Dorsolateral prefrontal cortex (tissue), 122 donors: ENCODE measurements at places on chromosomes 11 and 22.

DNA sequence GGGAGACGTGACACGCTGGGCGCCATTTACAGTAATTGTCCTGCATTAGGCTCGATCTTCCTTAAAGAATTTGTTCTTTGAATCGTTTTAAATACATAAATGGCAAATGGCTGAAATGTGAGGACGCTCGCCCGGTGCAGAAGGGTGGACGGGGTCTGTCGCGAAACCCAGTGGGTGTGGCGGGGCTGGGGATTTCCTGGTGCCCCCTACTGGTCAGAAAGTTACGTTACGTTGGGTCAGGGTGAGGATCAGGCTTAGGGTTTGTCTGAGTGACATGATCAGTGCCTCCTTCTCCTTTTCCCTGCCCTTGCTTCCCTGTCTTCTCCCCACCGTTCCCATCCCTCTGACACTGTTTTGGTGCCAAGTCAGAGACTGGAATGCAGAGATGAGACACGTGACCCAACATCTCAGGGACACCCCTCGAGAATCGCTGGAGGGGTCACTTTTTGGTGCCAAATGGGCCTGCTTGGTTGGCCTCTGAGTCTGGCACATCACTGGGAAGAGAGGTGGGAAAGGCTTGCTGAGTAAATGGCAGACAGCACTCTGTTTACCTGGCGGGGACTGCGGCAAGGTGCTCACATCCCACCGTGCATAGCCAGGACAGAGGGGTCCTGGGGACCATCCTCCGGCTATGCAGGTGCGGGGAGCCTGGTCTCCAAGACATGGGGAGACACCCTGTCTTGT is 1107.6 kb downstream of the BRD1 start:
- DNase-seq: no peak

DNA sequence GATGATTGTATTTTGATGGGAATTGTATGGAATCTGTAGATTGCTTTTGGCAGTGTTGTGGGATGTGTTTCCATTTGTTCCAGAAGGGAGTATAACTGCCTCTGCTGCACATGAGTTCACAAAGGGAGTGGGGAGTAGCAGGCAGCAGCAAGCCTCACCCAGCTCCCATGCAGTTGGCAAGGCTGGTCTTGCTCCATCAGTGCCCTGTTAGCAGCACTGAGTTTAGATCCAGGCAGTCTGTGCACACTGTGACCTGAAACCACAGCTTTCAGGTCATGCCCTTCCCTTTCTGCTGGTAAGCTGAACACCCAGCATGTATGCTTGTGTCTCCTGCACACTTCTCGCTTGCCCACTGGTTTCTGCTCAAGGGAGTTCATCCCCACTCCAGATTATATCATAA is 3.7 kb upstream of the NUCB2 start:
- DNase-seq: no peak

GRCh38 chr22:28424427-28425080 is 255.1 kb downstream of the TTC28 start:
- no peak for DNase-seq

GRCh38 chr22:47009304-47010101 is 247.1 kb downstream of the TBC1D22A start:
- no peak for DNase-seq

- no peak for DNase-seq
Measured at GRCh38 chr11:77619576-77620198, 17.9 kb downstream of the CLNS1A start.

DNA sequence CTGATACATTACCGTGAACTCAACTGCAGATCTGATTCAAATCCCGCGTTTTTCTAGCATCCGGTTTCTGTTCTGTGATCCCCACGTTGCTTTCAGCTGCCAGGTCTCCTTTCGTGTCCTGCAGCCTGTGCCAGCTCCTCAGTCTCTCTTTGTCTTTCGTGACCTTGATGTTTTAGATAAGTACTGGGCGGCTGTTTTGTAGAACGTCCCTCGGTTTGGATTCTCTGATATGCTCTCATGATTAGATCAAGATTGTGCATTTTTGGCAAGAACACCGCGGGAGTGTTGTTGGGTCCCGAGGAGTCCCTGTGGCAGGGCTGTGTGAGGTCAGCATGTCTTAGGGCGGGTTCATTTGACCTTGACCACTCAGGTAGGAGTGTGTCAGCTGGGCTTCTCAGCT is 38.6 kb downstream of the KCNQ1 start:
- no peak for DNase-seq

DNA sequence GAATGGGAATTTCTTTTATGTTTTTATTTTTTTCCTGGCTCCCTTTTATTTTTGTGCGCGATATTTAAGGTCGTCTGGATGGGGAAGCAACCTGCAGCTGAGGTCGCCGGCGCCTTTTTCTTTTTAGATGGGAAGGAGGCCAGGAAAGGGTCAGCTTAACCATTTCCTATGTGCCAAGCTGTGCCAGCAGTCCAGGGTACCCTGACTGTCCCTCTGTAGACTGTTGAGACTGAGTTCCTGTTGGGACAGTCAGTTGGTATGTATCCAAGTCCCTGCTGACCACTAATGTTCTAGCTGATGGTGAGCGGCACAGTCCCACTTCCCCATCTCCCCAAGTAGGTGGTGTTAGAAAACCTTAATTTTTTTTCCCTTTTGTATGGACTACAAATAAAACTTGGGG is 10.5 kb downstream of the RBM14 start:
- DNase-seq: no peak

GRCh38 chr22:24129980-24130379 is 51.3 kb upstream of the SUSD2 start:
- no peak for DNase-seq

DNA sequence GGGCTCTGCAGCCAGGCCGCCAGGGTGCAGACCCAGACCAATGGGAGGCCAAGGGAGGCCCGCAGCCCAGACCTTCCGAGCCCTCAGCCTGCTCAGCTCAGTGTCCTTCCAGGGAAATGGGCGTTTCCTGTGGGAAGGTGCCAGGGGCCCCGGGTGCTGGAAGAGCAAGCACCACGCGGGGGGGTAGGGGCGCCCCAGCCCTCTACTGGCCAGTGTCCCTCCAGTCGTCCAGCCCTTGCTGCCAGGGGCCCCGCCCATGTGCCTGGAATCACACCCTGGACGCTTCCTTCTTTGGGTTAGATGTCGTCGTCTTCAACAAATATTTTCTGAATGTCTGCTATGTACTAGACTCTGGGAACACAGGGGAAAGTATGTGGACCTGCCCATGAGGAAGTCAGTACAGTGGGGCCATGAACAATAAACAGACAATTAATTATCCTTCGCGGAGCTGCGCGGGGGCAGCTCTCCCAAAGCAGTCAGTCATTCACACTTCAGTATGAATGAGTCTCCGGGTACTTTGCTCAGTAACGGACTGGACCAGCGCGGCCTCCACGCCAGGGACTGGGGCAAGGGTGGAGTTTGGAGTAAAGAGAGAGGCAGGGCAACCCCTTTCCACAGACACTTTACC is 60.2 kb downstream of the CDKN1C start:
- no peak for DNase-seq

- no peak for DNase-seq
Measured at GRCh38 chr22:34015642-34016041, 95.4 kb upstream of the LARGE1 start.

DNA sequence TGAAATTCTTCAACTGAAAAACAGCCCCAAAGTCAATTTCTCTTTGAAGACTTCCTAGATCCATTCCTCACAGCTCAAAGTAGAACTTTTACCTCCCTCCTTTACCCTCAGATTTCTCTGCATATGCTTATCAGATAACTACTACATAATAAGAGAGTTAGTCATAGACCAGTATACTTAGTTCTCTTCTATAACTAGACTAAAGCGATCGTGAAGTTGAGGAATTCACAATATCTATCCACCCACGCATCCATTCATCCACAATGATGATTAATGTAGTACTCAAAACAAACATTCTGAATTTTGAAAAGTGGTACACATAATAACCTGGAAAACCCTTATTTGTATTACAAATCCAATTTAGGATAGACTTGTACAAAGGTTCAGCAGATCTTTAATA is 800.9 kb upstream of the TENM4 start:
- no peak for DNase-seq

GRCh38 chr11:66509131-66509561 is 1.3 kb upstream of the BBS1 start:
- DNase-seq: no peak
